Fibroblast of skin of left quadriceps (primary cell): ENCODE measurements at places on chromosomes 1 and 21.

- no peak for DNase-seq
Measured at GRCh38 chr1:28278763-28279162, 19.4 kb downstream of the SESN2 start.

DNA sequence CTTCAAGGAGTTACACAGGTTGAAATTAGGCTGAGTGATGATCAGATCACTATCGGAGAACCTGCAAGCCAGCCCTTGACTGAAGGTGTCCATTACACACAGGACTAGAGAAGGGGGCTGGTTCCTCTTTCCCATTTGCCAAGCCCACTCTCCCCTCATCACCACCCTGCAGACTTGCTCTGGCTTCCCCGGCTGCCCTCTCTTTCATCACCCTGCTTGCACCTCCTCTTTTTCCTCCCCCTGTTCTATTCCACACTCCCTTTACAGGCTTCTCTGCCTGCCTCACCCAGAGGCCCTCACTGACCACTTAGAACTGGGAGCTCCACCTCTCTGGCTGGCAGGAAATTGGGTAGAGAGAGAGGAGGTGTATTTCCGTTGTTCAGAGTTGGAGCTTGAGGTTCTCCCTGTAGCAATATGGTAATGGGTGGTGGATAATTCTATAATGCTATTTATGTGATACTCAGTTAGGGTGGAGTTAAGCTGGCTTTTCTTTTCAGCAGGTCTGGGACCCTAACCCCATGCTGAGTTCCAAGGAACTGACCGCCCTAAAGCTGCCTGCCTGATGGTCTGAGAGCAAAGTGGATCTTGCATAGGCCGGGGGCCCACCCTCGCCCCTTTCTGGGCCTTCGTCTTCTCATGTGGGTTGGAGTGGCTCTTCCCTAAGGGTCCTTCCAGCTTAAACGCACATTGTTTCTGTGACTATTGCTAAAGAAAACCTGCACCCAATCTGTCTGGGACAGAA lies 111.8 kb upstream of the ADAR start:
- no peak for DNase-seq

- DNase-seq: no peak
Measured at GRCh38 chr1:16724718-16725438, 15.4 kb upstream of the RNU1-4 start.

DNA sequence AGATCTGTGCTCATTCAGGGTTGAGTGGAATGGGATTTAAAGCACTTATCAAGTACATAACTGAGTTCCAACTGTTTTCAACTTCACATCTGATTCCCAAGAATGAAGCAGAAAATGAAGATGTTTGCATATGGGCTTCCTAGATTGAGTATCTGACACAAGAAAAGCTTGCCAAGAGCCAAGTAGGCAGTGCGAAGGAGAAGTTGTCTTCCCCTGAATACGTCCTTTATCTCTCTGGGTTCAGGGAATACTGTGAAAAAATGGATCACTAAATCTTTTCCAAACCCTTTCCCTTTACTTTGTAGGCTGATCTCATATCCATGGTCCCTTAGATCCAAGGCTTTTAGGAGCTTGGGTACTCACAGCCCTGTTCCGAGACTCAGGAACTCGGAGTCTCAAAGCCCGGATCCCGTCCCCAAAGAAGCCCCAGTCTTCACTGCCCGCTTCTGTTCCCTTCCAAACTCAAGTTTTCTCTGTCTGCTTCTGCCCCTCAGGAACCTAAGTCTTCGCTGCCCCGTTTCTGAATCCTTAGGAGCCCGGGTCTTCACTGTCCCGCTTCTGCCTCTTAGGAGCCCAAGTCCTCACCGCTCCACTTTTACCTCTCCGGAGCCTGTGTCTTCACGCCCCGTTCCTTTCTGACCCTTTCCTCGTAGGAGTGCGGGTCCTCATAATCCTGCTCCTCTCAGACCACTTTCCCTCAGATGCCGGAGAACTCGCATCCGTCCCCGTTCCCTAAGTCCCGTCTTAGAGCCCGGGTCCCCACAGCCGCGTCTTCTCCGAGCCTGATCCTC lies 616 bp downstream of the TAF12 start:
- no peak for DNase-seq

DNA sequence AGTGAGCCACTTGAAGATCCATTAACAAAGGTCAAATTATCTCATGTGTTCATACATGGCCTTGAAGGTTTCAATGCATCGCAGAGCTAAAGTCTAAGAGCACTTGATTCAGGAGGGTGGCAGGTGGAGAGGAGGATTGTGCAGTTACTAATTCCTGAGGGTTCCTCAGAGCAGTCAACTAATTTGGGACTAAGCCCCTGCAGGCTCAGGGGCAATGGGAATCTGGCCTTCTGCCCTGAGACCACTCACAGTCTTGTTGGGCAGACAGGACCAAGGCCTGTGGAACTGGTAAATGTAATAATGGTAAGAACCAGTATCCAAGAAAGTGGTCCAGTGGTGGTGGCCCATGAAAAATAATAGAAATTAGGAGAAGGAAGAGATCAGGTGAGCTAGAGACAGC lies 127.4 kb upstream of the HMGB4 start:
- no peak for DNase-seq

DNA sequence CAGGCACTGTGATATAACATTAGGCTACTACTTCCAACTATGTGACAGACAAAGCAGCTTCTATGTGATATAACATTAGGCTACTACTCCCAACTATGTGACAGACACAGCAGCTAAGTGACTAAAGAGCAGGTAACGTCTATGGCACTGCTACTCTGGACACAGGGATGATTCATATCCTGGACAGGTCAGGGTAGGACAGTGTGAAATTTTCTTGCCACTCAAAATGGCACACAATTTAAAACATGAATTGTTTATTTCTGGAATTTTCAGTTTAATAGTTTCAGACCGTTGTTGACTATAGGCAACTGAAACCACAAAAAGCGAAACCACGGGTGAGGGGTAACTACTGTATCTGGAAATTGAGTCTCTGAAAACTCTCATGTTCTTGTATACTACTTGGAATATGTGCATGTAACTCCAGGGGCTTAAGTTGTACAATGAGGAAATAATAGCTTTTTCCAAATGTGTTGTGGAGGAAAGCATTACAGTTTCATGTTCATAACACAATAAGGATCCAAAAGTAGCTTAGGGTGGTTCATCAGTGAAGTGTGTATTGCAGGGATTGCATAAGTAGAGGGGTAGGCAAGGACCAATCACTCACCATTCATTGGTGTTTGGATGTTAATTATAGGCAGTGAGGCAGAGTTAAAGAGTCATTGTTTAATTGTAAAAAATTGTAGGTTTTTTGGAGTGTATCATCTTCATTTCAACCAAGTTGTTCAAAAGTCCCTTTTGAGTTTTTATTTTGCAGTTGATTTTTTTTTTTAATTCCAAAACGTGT lies 5.3 kb downstream of the DTL start:
- DNase-seq: no peak

DNA sequence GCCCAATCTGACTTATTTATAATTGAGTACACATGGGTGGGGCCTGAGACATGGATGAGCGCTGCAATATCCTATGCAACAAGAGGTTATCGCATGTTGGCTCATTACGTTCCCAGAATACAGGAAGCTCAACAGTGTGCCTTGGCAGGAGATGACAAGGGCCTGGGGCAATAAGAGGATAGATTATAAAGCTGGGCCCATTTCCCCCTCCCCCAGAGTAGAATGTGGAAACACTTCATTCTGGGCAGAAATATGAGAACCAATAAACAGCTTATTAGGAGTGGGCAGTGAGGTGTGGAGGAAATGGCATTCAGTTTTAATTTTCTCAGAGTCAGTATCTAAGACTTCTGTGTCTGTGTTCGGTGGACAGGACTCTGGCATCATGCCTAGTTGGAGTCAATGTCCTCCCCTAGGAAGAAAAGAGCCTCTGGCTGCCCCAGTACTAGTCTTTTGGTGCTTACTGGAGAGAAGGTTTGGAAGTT lies 92.8 kb downstream of the PIK3R3 start:
- no peak for DNase-seq

DNA sequence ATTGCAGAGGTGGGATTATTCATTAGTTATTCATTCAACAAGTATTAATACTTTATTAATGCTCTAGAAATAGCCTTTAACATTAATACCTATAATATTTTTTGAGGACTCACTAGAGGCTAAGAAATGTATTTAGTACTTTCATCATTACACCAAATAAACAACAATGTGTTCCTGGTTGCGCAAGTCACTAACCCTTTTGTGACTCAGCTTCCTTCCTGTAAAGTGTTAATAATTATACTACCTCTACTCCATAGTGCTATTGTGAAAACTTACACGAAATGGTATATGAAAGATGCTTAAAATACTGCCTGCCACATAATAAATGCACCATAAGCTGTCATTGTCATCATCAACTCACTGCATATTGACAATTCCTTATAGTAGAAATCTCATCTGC lies 431.0 kb downstream of the DPYD start:
- DNase-seq: peak; percentile 18

GRCh38 chr1:204419064-204419403 lies 7.4 kb upstream of the PPP1R15B start:
- no peak for DNase-seq
